A549 treated with ZK216348 at 1 μM for 4 hours (cell line): ENCODE measurements at places on chromosomes 13 and 19. TPM values are rescaled to one million over a fixed set of nuclear protein-coding genes. Genes with fewer than 3 reads are reported as not detected.

Gene CACNG7
- total RNA-seq: 4.6 to 10.0 TPM (median 9.4 TPM) in 5 replicates

Gene PROZ
- not detected in 5 replicates for total RNA-seq

Gene ZNF560
- total RNA-seq: not detected in 5 replicates

Gene ICAM5
- 0.46 to 1.8 TPM (median 0.72 TPM) in 5 replicates for total RNA-seq

Gene ZNF699
- total RNA-seq: 1.1 to 2.0 TPM (median 1.4 TPM) in 5 replicates

Gene IGFL4
- 0.24 to 0.65 TPM (median 0.39 TPM) in 5 replicates for total RNA-seq

Gene ZNF665
- not detected in 5 replicates for total RNA-seq
